ENCODE measurements at places on chromosomes 2 and 18.

DNA sequence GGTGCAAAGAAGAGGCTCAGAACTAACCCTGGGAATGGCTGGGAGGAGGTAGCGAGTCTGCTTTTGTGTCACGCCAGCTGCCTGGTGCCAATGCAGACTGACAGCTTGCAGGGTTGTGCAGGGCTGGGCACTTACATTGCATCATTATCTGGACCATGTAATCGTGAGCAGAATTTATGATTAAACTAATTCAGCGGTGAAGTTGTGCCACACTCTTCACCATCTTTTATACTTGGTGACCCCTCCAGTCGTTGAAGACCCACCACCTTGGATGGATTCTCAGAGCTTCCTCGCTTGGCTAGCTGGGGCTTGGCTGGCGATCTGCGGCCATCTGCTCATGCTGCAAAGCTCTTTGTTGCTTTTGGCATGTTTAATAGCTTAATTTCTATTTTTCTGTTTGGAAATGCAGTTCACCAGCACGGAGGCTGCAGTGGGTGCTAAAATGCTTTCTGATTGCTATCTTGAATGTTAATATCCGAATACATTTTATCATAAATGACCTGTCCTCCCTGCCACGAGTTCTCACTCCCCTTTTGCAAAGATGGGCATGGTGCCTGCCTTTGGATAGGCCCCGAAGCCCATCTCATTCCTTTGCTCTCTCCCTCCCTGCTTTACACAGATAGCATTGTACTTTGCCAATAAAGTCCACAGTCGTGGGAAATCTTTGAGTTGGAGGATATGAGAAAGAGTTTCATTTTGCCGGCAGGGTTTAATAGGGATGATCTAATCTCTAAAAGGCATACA lies 188.2 kb downstream of the PRKCE start:
- no peak for DNase-seq

- no peak for DNase-seq
These were observed 108.1 kb downstream of the XRCC5 start for GRCh38 chr2:216216951-216217903.

DNA sequence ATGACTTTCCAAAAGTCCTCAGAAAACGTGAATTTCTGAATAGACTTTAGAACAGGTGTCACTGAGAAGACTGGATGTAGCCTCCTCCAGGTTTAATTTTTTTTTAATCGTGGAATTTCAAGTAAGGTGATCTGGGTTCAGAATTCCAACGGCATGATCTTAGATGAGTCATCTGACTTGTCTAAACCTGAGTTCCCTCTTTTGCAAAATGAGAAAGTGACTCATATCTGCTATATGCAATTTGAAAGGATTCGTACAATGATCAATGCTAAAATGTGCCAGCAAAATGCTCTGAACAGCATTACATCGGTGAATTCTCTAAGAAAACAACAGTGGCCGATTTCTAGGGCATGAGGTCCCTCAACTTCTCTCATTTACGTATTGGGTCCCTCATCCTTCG lies 69.1 kb upstream of the ZNF516 start:
- DNase-seq: no peak

GRCh38 chr18:45034179-45034578 lies 353.5 kb downstream of the SETBP1 start:
- DNase-seq: no peak

- no peak for DNase-seq
These were observed 6.4 kb downstream of the ATL2 start for GRCh38 chr2:38370664-38371063.

- no peak for DNase-seq
These were observed 11.6 kb upstream of the SCN2A start for GRCh38 chr2:165227571-165227970.

DNA sequence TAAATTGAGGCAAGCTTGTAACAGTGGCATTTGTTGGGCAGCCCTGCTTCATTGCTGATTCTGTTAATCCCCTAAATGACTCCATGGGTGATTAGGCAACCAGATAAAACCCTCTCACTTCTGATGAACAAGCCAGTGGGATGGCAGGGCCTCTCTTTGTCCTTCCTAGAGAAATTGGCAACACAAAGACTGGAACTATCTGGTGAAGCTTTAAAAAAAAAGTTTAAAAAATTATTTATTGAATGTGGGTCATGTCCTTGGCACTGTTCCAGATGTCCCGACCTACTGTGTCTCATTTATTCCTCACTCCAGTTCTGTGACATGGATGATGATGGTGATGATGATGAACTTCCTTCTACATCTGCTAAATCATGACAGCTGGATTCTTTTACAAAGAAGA lies 30.8 kb downstream of the NRP2 start:
- DNase-seq: no peak

GRCh38 chr2:38750011-38750890 lies 910 bp downstream of the SRSF7 start:
- no peak for DNase-seq

DNA sequence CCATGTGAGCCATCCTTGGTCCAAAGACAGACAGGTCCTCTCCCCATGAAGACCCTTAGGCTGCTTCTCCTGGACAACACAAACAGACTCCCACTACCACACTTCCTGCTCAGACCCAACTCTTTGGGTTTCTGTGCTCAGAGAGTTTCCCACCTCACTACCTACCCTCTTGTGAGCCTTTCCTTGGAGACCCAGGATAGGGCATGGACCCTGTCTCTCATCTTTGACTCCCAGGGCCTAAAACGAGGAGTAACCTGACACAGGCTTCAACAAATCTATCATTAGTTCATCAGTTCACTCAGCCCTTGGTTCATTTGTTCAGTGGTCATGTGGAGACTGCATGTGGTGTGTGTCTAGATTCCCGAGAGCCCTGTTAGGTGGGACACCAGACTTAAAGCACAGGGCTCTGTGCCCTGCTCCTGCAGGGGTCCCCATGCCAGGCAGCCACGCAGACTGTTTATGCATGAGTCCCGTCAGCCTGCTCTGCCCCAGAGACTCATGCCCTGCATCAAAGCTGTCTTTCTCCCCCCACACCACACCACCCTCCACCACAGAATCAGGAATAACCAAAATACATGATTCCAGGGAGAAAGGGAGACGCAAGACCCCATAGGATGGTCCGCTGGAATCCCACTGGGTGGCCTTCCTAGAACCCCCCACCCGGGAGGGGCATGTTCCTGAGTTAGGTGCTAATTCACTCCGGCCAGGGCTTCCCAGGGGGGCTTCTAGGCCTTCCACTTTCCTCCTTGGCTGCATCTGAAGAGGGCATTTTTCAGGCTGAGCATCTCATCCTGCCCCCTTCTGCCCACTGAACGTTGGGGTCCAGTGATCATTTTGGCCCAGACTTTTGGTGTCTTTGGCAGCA lies 100.2 kb upstream of the TEX51 start:
- no peak for DNase-seq

- DNase-seq: no peak
These were observed 126.0 kb downstream of the OSBPL1A start for GRCh38 chr18:24271381-24272228.

DNA sequence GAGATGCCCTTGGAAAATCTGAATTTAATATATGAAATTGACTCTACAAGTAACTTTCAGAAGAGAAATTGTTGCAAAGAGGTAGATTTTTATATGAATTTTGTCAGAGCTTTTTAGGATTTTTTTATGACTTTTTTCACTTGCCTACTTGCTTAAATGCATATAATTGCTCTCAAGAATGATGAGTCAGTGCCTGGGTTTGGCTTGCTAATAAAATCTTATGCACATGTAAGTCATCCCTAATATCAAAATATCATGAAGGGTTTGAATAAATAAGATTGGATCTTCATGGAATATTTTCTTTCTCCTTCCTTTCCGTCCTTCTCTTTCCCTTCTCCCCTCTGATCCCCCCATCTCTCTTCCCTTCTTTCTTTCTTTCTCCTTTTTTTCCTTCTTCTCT lies 354.1 kb downstream of the TXNL1 start:
- no peak for DNase-seq

DNA sequence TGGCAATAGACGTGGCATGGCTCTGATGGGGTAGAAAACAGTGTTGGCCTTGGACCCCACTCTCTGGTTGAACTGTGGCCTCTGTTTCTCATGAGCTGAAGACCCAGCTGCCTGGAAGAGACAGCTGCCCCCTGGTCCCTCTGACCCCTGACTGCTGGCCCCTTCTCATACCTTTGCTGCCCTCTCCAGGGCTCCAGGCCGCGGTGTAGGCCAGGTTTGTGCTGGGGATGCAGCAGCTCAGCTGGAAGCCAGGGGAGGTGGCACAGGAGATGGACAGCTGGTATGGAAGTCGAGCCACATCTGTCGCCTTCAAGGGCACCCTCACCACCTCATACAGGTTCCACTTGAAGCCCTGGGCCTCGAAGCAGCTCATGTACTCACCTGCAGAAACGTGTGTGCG lies 31.7 kb upstream of the SELENOI start:
- DNase-seq: no peak

- no peak for DNase-seq
These were observed 141.1 kb downstream of the CSRNP3 start for GRCh38 chr2:165610591-165611029.

GRCh38 chr2:10717628-10718027 lies 3.8 kb upstream of the ATP6V1C2 start:
- DNase-seq: no peak

DNA sequence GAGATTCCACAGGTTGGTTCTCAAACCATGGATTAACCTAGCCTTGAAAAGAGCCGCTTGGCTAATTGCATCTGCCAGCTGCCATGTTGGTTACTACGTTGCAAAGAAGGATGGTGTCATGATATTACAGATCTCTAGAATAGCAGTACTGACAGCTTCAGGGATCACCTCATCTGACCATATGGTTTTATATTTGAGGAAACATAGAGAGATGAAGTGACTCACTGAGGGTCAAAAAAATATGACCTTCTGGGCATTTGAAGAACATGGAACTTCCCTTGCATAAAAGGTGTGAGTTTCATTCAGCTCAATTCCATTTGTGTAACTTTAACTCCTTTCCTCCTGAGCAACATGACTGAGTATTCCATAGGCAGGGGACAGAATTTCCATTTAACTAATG lies 242.3 kb downstream of the SETBP1 start:
- no peak for DNase-seq

GRCh38 chr2:126895336-126895735 lies 3.4 kb upstream of the TEX51 start:
- DNase-seq: no peak

- no peak for DNase-seq
These were observed 192.4 kb upstream of the ERBB4 start for GRCh38 chr2:212730994-212731393.

- no peak for DNase-seq
These were observed 882.7 kb upstream of the CHAC2 start for GRCh38 chr2:52884761-52885352.

DNA sequence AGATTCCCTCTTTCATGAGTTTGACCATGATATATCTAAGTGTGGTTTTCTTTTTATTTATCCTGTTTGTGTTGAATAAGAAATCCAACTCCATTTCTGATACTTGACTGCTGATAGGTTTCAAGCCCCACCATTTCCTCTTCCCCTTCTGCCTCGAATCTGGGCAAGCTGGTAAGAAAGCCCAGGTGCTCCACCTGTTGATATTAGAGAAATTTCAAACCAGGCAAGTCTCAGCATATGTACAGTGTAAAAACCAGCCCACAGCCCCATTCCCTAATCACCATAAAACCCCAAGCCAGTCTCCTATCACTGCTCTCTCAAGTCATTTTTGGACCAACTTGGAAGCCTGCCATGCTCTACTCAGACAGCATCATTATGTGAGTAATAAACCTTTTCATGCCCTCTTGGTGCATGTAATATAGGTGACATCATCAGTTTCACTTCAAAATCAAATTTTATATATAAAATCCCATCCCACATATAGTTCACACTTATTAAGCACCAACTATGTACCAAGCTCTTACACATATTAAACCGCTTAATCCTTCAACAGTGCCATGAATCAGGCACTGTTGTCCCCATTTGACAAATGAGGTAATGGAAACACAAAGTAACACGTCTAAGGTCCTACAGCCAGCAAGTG lies 46.6 kb downstream of the SMAD2 start:
- DNase-seq: no peak

GRCh38 chr2:85012855-85013254 lies 41.9 kb downstream of the KCMF1 start:
- no peak for DNase-seq

DNA sequence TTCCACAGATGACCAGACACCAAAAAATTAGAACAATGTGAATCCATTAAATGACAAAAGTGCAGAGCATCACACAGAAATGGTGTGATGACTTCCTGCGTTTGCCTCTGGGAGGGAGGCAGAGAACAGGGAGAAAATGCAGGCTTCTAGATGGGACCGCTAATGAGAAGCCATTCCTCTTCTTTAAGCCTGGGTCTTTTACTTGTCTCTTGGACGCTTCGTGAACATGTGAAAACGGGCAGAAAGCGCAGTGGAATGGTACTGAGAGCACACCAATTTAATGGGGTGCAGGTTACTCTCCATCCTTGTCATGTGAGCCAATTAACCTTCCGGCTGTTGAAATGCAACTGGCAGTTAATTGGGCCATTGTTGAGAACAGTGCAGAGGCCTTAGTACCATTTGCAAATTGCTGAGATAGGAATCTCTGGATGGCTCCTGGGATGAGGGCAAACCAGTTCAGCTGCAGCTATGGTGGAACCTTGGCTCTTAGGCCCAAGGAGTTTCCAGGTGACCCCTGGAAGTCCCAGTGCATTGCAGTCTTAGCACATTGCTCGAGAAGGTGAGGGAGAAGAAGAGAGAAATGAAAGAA lies 210.4 kb upstream of the CXCR4 start:
- no peak for DNase-seq

DNA sequence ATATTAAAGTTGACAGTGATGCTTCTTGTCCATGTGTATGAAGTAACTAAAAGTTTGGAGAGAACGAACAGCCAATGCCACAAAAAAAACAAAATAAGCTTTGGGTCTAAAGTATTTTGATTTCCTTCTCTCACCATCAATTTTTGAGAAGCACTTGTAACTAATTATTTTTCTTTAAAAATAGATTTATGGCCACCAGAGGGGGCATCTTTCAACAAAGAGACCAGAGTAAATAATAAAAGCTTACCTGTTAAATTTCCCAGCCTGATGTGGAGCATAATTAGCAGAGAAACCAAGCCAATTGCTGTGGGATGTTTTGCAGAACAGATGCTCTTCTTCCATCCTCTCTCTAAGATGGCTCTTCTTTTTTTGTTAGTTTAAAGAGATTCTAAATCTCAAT lies 29.0 kb downstream of the LINC00305 start:
- DNase-seq: no peak

- no peak for DNase-seq
These were observed 69.9 kb downstream of the ITGA4 start for GRCh38 chr2:181527058-181527457.

GRCh38 chr18:25278394-25278793 lies 73.6 kb downstream of the ZNF521 start:
- DNase-seq: no peak

- DNase-seq: no peak
These were observed 21.1 kb upstream of the MALT1 start for GRCh38 chr18:58649966-58650816.

GRCh38 chr2:158291544-158292180 lies 164.9 kb downstream of the CCDC148 start:
- no peak for DNase-seq
